ENCODE measurements at places on chromosomes 1 and 21. TPM values are rescaled to one million over a fixed set of nuclear protein-coding genes. Genes with fewer than 3 reads are reported as not detected.

DNA sequence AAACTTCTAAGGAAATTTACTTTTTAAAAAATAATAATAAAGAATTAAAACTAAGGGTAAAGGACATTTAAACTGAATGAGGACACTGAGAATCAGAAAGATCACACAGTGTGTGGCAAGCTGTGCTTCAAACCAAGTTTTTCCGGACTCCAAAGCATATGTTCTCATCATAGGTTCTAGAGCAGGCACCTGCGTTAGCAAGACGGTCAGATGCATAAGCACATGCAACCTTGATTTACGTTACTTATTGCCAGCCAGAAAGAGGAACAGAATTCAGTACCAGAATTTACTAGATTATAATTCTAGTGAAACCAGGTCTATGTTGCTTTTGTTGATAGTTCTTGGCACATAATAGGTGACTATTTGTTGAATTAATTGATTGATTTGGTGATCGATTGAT, 6.2 kb upstream of the LBR start:
- DNase-seq = no peak

Gene STIL
- total RNA-seq = 10.9 TPM

Gene TPTE
- total RNA-seq = not detected

DNA sequence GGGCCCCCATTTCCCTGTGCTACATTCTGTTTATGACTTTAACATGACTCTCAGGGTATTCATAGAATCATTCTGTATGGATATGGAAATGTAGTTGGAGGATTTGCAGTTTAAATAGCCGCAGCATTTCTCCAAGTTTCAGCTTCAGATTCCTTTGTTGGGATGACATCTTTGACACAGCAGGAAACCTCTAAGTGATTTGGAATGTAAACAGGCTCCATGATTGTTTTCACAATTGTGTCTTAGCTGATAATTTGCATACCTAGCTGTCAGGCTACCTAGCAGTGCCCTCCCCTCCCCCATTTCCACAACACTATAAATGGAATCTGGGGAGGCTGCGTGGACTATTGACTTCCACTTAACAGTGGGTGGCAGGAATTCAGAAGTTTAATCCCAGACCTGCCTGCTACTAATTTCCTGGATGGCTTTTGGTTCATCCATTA, 290.2 kb downstream of the HLX start:
- no peak for DNase-seq

DNA sequence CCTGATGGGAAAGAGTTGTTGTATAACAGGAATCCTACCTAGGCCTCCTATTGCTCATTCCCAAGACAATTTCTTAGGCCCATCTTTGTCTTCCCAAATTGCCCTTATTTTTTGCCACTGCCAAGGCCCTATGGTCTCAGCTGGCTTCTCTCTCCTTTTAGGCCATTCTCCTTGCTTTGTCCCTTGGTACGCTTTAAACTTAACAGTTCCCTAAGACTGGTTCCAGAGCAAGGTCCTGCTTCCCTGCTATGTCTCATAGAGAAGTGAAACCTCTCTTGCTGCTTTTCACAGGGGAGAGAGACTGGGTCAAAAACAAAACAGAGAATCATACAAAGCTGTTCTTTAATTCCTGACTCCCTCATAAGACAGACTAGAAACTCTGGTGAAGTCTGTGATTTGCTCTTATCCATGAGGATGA, 77.1 kb downstream of the XCL2 start:
- no peak for DNase-seq

- no peak for DNase-seq
These were observed 37.6 kb downstream of the MORN1 start for GRCh38 chr1:2353551-2354438.

- DNase-seq = no peak
These were observed 42.2 kb downstream of the DISC1 start for GRCh38 chr1:231668826-231669225.

- no peak for DNase-seq
These were observed 189.5 kb downstream of the SIPA1L2 start for GRCh38 chr1:232440325-232441035.

GRCh38 chr1:181140891-181141290, 52.4 kb downstream of the IER5 start:
- DNase-seq = no peak

GRCh38 chr1:156214024-156214748, 1.4 kb downstream of the PMF1 start:
- DNase-seq = no peak

DNA sequence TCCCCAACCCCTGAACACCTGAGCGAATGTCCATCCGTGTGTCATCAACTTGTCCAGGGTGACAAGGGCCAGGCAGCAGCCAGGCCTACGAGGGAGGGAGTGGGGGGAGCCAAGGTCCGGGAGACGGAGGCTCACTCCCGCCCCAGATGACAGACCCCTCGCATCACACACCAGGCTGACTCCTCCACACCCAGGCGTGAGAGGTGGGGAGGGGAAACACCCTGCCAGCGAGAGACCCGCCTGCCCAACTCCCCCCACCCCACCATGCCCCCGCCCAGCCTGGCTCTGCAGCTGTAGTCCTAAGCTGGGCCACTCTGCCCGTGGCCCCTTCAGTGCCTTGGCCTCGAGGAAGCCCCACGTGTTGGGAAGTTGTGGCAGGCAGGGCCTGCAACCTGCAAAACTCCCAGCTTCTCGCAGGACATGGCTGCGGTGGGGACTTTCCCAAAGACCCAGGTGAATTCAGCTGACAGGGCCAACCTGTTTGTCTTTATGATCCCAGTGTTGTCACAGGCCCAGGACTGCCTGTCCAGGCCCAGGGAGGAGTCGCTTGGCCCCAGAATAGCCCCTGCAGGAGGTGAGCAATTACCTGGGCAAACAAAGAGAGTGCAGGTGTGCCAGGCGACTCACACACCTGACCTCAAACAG, 62.9 kb downstream of the RIPK4 start:
- no peak for DNase-seq

DNA sequence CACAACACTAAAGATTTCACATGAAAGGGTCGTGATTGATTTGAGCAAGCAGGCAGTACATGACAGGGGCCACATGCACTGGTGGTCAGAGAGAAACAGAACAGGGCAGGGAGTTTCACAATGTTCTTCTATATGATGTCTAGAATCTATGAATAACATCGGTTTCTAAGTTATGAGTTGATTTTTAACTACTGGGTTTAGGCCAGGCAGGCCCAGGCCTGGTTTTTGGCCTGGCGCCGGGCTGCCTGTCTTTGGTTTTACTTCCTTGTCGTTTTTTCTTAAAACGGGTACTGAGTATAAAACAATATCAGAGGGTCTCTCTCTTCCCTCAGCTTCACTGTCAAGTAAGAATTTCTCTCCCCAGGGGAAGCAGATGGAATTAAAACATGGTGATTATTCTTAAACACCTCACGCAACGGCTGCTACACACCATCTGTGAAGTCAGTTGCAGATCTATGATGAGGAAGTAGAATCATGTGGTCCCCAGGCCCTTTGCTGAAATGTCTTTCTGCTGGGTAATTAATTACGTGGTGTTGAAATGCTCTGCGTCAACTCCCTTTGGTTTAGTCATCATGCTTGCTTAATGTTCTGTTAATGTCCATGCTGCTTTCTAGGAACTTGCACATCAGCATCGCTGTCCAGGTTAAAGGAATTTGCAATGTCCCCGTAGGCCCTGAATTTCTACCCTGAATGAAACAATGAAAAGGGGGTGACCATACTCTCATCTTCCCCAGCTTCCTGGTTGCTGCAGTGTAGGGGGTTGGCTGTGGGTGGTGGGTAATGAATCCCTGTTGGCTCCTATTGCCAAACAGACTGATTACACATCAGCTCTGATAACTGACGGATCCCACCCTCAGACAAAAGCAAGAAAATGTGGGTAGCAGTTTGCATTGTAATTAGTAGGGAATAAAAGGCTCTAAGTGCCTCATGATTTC, 70.3 kb downstream of the SERINC2 start:
- DNase-seq = no peak

DNA sequence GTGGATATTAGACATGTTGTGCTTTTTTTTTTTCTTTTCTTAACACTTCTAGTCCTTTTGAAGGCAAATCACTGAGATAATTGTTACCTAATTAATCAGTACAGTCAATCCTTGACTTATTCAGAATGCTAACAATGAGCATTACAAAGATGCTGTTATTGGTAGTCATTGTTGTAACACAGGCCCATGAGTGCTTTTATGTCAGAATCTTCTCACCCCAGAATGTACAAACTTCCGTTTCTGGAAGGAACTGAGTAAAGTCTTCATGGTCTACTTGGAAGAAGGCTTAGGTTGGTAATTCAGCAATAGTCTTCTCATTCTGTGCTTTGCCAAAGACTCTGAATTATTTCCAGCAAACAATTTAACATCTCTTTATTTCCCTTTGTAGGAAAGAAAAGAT, 3.1 kb downstream of the KCNK1 start:
- no peak for DNase-seq
